Hepatic stellate cell (primary cell): ENCODE measurements at places on chromosomes 5 and 9.

DNA sequence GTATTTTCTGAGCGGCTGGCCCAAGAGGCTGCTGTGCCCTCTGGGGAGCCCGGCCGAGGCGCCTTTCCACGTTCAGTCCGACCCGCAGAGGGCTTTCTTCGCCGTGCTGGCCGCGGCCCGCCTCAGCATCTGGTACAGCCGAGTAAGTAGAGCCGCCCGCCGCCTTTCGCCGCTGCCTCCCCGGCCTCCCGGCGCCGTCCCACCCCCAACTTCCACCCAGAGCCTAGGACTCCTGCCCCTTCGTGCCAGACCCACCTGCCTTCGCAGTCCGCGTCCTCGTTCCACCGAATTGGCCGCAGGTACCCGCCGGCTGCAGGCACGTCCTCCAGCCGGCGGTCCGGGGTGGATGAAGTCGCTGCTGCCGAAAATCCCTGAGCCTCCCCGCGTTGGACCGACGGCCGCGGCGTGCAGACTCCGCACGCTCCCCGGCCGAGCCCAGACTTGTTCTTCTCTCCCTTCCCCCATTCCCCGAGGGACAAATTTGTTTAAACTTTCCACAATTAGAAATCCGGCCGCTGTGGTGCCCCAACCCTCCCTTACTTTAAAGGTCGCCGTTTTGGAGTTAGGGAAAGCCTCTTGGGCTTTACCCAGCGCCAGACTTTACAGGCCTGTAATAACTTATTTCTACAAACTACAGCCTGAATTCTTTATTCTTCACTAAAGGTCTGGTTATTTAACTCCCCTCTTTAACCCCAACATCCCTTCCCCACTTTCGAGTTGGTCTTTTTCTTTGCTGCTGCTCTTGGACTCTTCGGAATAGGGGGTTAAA lies 589 bp downstream of the RIC1 start:
- DNase-seq = no peak

- DNase-seq = no peak
These were observed 242.5 kb downstream of the DIRAS2 start for GRCh38 chr9:90400091-90400490.

DNA sequence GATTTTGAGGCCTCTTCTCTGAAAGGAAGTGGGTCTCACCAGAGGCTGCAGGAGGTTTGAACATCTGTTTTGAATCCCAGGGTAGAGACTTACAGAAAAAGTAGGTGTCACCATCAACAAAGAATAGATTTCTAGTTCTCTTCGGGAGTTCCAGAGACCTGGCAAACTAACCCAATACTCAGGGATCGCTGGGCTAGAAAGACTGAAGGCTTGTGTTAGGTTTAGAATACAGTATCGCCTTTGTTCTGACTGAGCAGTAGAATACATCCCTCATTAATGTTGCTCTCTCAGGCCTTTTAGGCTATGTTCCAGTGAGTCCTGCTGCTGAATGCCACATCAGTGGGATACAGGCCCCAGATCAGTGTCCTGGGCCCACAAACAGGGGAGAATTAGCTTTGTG lies 27.2 kb downstream of the RUSC2 start:
- no peak for DNase-seq

GRCh38 chr9:125538092-125538473 lies 168.9 kb downstream of the MAPKAP1 start:
- peak; percentile 75 for DNase-seq

DNA sequence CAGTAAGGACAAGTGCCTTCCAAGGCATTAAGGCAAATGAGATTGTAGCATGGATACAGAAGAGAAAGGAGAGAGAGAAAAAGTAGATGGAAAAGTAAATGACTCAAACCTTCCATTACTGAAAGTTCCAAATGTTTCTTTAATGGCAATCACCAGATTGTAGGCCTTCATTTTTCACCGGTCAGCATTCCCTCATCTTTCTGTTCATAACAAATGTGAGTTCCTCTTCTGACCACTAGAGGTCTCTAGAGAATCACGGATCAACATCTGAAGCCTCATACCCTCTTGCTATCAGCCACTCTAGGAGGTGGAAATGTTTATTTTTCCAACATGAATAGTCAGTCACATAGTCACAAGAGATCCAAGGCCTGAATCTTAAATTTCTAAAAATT lies 73.6 kb upstream of the RPS23 start:
- DNase-seq = peak; percentile 49

- peak; percentile 74 for DNase-seq
These were observed 1.3 kb downstream of the GABBR2 start for GRCh38 chr9:98707166-98708102.

GRCh38 chr5:126814721-126815404 lies 37.9 kb downstream of the LMNB1 start:
- no peak for DNase-seq

- DNase-seq = no peak
These were observed 103.4 kb upstream of the RPS23 start for GRCh38 chr5:82381591-82381990.

DNA sequence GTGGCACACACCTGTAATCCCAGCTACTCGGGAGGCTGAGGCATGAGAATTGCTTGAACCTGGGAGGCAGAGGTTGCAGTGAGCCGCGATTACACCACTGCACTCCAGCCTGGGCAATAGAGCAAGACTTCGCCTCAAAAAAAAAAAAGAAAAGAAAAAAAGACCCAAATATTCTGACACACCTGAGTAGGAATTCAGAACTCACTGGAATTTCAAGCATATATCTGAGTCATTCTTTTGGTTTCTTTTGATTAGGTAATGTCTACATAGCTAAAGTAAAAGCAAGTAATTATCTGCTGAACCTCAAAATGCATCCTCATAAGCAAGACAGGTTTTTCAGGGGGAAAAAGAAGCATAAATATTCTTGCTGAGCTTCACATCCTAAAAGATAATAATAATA lies 35.9 kb downstream of the ANKRD31 start:
- DNase-seq = no peak

DNA sequence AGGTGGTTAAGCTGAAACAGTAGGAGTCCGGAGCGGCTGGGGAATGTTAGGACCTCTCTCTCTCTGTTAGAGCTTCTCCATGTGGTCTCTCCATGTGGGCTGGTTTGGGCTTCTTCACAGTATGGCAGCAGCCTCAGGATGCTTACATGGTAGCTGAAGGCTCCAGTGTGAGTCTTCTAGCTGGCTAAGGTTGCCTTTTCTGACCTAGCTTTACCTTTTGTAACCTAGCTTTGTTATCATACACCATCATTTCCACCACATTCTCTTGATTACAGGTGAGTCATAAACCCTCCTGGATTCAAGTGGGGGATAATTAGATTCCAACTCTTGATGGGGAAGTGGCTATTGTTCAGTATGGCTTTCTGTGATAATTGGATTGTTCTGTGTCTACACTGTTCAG lies 98.5 kb downstream of the MTREX start:
- DNase-seq = no peak

- no peak for DNase-seq
These were observed 49.0 kb upstream of the LRRC14B start for GRCh38 chr5:142246-142810.

DNA sequence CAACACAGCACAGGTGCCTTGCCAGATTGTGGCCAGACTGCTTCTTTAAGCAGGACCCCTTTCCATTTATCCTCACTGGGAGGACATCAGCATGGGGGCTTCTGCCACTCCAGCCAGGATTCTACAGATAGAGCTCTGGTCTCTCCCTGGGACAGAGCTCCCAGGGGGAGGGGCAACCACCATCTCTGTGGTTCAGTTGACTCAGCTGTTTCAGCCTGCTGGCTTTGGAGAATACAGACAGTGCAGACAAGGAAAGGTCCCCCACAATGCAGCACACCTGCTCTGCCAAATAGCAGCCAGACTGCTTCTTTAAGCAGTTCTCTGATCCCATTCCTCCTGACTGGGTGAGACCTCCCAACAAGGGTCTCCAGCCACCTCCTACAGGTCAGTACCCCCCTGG lies 132.8 kb downstream of the OR2K2 start:
- DNase-seq = no peak

- DNase-seq = no peak
These were observed 14.9 kb downstream of the MYO10 start for GRCh38 chr5:16921211-16921610.

GRCh38 chr5:111384220-111384619 lies 128.1 kb downstream of the STARD4 start:
- DNase-seq = no peak

DNA sequence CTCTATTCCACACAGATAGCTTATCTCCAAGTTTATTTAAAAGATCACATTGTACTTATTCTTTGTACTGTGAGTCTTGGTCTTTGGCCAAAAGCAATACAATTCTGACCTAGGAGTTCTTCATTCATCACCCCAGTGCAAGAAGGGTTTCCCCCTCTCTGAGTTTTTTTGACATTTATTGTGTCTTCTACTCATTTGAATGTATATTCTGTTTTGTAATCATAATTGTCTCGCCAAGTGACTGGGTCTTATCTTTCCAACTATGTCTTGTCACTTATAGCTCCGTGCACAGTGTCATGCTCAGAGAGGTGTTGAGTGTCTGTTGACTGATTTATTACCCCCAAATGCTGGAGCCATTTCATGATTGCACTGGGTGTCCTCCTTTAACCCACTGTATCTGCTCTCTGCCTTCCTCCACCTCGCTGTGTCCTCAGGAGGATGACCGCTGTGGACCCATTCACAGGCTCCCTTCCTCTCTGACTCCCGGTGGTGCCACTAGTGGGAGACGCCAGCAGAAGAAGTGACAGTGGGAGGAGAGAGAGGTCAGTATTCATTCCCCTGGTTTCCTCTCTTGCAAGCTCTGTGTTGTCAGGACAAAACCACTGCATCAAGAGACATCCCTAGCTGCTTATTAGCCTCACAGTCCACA lies 11.2 kb upstream of the TRIO start:
- DNase-seq = no peak

- peak; percentile 52 for DNase-seq
These were observed 498.1 kb upstream of the TNC start for GRCh38 chr9:115615821-115616665.

DNA sequence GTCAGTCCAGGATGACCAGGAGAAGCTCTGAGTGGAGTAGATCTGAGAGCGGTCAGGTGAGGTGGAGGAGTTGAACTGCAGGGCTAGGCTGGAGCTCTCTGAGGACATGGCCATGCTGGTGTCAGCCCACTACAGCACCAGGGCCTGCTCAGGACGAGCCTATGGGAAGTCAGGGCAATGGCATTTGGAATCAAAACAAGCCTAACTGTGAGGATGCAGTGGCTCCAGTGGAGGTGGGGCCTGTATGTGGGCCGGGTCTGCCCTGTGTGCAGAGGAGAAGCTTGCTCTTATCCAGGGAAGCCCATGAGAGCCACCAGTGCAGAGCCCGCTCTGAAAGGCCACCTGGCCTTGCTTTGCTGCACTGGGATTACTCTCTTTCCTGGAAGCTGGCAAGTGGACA lies 11.1 kb downstream of the CXCL14 start:
- DNase-seq = peak; percentile 24

- DNase-seq = no peak
These were observed 24.7 kb downstream of the ERP44 start for GRCh38 chr9:100074093-100074492.

- DNase-seq = no peak
These were observed 453.2 kb downstream of the CDH18 start for GRCh38 chr5:19534751-19535150.

GRCh38 chr5:98982880-98983279 lies 54.1 kb upstream of the CHD1 start:
- no peak for DNase-seq

- DNase-seq = no peak
These were observed 333.7 kb downstream of the CWC27 start for GRCh38 chr5:65102371-65102975.

GRCh38 chr9:81396528-81396927 lies 292.8 kb downstream of the TLE1 start:
- no peak for DNase-seq

- DNase-seq = no peak
These were observed 287.5 kb downstream of the KCTD16 start for GRCh38 chr5:144458216-144458615.

DNA sequence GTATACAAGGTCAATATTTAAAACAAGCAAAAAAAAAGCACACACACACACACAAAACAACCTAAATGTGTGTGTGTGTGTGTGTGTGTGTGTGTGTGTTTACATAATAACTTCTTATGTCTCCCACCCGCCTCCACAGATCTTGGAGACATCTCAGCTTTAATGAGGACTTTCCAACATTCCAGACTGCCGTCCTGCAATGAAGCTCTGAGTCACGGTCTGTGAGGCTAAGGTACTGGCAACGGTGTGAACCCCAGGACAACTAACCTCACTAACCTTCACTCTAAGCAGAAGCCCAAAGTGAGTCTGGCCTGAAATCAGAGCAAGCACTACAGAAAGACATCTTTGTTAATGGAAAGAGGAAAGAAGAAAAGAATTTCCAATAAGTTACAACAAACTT lies 22.3 kb downstream of the ZNF474 start:
- no peak for DNase-seq

DNA sequence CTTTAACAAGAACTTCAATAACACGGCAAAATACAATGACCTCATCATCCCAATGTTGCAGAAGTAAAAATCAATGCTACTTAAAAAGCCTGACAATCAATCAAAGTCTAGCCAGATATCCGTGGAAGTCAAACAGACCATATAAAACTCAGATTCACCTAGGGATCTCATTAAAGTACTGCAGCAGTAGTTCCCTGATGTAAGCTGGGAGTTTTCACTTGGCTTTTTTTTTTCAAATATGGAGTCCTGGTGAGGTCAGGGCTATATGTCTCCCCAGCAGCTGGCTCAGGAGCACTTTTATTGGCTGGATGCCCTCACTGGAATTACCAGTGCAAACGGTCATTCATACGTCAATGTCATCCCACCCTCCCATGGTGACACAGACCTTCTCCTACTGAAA lies 220.6 kb upstream of the SLC30A5 start:
- no peak for DNase-seq

GRCh38 chr5:42807722-42808447 lies 3.8 kb downstream of the SELENOP start:
- no peak for DNase-seq

DNA sequence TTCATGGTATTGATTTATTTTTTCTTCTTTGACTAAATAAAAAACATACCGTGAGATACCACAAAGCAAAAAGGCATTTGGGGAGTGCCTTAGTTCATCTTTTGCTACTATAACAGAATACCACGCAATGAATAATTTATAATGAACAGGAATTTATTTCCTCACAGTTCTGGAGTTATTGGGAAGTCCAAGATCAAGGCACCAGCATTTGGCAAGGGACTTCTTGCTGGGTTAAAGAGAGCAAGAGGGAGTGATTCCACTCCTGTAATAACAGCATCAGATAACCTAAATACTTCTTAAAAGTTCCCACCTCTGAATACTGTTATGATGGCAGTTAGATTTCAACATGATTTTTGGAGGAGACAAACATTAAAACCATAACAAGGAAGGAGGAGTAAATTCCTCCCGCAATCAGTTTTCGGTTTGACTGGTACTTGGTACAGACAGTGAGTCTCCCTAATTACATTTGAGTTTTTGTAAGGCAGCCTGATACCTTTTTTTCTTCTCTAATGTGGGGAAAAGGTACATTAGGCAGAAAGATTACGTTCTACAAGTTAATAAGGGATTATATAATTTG lies 8.8 kb upstream of the OMD start:
- DNase-seq = no peak

GRCh38 chr5:150723845-150724244 lies 23.0 kb upstream of the RBM22 start:
- DNase-seq = no peak

- DNase-seq = peak; percentile 28
These were observed 158.0 kb downstream of the DEPDC1B start for GRCh38 chr5:60541980-60542379.

GRCh38 chr9:127980060-127980705 lies 606 bp downstream of the EEIG1 start:
- DNase-seq = no peak
